ENCODE measurements at places on chromosomes 5 and 9.

- no peak for DNase-seq
Observed at GRCh38 chr5:40043916-40044315, 619.1 kb upstream of the DAB2 start.

DNA sequence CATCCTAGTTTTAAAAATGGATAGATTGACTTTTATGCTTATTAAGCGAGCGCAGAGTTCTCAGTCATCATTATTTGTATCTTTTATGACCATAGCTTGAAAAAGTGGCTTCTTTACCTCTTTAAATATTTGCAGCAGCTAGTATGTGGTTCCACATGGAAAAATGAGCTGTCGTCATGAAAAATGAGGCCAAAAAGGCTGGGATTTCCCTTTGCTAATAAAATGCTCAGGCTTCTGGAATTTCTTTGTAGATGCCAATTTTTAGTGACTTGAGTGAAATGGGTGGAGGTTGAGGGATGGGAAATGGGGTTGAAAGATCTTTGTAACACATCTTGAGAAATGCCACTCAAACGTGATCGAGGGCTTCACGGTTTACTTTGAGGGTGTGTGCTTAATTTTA is 35.2 kb downstream of the RAI14 start:
- no peak for DNase-seq

DNA sequence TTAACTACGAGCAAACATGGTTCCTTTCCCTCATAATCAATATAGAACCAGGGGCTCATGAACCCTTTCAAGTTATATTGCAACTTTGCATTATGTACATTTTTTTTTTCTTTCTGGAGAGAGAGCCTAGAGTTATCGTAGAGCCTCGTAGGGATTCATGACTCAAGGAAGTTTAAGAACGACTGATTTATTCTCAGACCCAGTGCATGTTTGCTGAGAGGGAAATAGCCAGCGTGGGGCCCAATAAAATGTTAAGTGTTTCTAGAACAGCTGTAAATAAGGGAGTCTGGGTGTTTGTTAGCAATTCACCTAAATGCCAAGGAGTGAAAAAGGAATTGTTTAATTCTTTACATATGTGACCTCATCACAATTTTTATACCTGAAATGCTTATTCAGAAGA is 119.0 kb upstream of the KLF9 start:
- DNase-seq = no peak

- DNase-seq = no peak
Observed at GRCh38 chr9:95840074-95840473, 35.4 kb upstream of the ERCC6L2 start.

DNA sequence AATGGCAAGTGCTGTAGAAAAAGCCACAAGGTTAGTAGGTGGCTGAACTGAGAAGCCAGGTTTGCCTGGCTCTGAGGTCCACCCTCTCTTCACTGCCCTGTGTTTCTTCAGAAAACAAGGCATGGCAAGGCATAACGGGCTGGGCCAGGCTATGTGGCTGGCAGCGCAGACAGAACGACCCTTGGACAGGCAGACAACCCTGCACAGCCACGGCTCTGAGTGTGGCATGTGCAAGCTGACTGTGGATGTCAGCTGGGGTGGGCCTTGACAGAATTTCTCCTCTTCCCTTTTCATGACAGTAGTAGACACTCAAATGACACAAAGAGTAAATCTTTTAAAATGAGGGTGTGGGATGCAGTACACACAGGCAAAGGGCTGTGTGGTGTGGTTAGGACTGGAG is 81.7 kb downstream of the MACROH2A1 start:
- no peak for DNase-seq

DNA sequence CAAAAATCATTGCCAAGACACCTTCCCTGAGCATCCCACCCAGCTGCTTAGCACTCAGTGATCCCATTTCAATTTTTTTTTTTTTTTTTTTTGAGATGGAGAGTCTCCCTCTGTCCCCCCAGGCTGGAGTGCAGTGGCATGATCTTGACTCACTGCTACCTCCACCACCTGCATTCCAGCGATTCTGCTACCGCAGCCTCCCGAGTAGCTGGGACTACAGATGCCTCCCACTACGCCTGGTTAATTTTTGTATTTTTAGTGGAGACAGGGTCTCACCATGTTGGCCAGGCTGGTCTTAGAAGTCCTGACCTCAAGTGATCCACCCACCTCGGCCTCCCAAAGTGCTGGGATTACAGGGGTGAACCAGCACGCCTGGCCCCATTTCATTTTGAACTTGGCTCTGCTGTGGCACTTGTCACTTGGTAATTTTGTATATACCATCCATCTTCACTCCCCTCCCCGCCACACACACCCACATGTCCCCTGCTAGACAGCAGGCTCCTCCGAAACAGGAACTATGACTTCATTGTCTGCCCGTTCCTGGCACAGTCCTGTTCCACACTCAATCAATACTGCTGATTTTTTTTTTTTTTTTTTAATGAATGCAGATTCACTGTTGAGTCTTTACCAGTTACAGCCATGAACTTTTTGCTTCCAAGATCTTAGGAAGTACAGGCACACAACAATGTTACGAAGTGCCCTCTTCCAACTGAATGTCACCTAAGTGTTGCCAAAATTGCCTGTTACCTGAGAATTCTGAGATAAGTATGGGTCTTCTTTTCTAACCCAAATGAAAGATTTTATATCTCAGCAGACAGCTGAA is 17.3 kb upstream of the ZBTB34 start:
- no peak for DNase-seq

DNA sequence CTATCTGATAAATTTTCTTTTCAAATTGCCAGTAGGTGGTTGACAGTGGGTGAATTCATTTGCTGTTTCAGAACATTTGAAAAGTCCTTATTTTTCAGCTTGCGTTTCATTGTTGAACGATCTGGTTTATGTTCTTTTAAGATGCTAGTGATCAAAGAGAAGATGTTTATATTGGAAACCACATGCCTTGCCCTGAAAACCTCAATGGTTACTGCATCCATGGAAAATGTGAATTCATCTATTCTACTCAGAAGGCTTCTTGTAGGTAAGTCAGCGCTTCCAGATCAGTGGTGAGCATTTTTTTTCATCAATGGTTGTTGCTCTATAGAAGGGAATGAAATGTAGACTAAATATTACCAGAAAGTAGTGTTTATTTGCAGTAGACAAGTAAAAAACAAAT is 16.6 kb upstream of the CAVIN4 start:
- DNase-seq = no peak

- DNase-seq = no peak
Observed at GRCh38 chr5:93107805-93108520, 473.1 kb downstream of the NR2F1-AS1 start.

DNA sequence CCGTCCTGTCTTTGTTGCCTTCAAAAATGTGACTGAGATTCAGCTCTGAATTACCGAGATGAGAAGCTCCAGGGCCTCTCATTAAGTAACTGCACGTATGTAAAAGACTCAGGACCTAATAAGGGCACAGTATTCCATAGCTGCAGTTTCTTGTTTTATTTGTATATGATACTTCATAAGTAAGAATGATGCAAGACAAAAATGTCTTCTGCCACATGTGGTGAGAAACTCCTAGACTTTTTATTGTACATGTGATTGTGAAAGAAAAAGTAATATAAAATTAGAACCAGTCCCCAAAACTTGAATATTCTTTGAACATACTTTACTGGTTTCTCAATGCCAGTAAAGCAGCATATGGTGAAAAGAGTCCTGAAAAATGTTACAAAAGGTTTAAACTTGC is 110.1 kb upstream of the OTULINL start:
- no peak for DNase-seq

DNA sequence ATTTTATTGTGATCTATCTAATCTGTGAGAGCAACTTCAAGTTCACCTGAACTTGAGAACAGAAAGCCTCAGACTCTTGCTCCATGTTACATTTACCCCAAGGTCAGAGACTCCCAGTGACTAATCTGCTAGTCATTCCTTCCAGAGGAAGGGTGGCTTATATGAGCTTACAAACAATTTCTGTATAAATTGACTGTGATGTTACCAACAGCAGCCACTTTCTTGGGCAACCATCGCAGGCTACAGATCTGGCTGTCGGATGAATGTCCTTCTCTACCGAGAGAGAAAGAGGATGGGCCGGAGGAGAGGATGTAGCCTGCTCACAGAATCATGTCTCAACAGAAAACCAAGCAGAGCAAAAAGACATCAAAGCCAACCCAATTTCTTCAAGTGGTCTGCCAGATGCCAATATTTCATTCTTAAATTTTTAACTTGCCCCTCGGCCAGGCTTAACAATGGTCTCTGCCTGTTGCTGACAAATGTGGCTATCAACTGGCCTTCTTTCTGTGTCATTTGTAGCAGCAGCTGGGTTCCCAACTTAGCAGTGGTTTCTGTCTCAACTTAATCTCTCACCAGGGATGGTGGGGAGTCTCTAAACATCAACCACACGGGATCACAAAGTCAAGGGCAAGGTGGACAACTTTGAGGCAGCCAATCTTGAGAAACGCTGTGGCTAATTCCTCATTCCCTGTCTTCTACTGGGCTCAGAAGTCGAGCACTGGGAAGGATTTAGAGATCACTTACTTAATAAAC is 81.3 kb downstream of the RAPGEF1 start:
- DNase-seq = no peak

DNA sequence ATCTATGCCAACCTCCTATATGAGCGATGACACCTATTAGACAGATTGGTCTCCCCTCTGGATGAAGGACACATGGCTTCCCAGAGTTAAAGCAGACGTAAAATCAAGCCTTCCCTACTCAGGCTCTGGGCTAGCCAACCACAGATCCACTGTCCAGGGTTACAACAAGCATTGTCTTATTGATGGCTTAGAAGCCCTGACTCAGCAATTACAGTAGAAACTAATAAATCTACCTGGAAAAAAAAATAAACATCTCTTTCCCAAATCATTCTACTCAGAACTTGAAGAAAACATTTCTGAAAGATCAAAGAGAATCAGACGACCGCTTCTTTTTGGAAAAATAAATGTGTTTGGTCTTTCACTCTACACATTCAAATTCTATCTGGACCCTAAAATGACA is 189.3 kb downstream of the GLIS3 start:
- no peak for DNase-seq

GRCh38 chr5:158807946-158808345 is 291.8 kb downstream of the EBF1 start:
- no peak for DNase-seq

DNA sequence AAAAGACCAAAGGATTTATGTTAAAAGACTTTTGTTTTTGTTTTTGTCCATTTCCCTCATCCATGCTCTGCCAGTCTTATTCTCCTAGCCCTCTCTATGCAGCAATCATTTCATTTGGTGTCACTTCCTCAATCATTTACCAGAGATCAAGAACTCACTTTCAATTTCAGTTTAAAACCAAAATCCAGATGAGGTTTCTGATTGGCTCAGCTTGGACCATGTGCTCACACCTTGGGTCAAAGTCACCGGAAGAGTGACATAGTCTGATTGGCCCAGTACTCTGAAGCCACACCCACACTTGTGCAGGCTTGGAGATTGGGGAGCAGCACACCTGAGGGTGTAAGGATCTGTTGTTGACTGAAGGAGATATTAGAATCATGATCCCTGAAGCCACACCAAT is 79.6 kb downstream of the TLR4 start:
- DNase-seq = no peak

DNA sequence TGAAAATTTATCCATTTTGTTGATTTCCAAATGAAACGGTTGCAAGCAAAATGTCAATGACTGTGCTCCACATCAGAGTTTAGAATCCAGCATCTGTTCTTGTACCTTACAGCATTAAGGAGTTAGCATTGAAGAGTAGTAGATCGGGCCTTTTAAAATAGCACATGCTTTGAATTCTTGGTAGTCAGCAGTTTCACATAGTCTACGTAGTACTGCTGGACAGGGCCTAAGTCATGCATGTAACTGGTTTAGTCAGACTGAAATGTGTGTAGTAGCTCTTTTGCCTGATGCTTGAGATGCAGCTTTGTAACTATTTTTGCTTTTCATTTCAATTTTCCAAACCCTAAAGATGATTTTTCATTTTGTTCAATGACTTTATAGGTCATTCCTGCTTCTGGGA is 19.8 kb downstream of the LECT2 start:
- no peak for DNase-seq

GRCh38 chr5:56273376-56273955 is 40.3 kb upstream of the ANKRD55 start:
- DNase-seq = no peak

- DNase-seq = no peak
Observed at GRCh38 chr5:109450129-109450877, 40.5 kb upstream of the PJA2 start.

GRCh38 chr9:136881691-136882108 is 4.6 kb upstream of the TRAF2 start:
- DNase-seq = no peak

GRCh38 chr9:98903961-98904411 is 39.7 kb upstream of the COL15A1 start:
- no peak for DNase-seq

DNA sequence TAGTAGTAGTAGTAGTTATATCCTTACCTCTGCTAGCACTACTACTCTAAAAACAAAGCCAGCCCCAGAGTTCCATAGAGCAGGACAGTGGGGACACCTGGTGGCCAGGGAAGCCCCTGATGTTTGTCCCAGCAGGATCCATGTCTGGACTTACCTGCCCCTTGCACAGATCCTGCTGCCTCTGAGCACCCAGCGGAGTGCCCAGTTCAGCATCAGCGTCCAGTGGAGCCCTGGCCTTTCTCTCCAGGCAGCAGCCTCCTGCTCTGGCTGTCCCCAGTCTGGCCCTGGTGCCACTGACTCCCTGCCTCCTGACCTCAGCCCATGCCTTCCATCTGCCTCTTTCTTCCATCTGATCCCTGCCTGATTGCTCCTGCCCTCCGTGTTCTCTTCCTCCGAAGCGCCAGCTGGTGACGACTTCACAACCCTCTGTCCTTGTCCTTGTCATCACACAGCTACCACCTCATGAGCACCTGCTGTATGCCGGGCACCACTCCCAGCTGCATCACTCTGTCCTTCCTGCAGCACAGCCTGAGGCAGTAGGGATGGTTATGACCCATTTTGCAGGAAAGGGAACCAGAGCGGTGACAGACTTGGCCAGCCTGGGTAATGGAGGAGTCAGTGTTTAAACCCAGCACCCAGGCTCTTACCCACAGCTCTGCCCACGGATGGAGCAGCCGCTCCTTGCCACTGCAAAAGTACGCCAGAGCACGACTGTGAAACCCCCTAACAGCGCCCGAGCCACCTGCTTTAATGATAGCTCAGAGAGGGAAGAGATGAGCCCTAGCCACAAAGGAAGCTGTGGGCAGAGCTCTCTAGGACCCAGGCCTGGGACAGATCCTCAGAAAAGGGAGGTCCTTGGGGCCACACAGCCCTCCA is 11.5 kb downstream of the SARDH start:
- DNase-seq = peak; percentile 75

DNA sequence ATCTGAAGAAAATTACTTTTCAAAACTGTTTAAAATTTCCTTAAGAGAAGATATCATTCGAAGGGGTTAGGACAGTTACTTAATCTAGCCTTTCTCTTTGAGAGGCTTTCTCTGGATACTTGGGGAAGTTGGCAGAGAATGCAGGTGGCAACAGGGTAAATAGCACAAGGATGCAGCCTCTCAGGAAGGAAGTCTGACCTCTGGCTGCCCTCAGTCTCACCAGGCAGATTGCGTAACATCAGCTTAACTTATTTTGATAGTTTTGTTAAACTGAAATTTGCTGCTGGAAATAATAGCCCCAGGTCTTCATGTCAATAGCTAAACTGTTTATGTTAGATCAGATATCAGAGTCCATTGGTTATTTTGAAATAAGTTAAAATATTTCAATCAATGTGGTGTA is 20.4 kb downstream of the CCDC192 start:
- DNase-seq = no peak

- no peak for DNase-seq
Observed at GRCh38 chr9:136539427-136540421, 6.1 kb downstream of the NOTCH1 start.

Measured in chondrocyte (in vitro differentiated cells).